CMK (cell line): ENCODE measurements at places on chromosomes 12 and 14.
A peak's percentile ranks its signal among the peaks of the same experiment; 100 is the strongest.

GRCh38 chr12:26884765-26885576, 52.0 kb upstream of the ITPR2 start:
- peak; percentile 58 for DNase-seq

- DNase-seq: no peak
Observed at GRCh38 chr14:51654533-51654845, 2.8 kb downstream of the FRMD6 start.

GRCh38 chr14:53979747-53980642, 23.4 kb upstream of the BMP4 start:
- DNase-seq: no peak

GRCh38 chr12:80100591-80100990, 1.3 kb downstream of the OTOGL start:
- DNase-seq: no peak

- DNase-seq: no peak
Observed at GRCh38 chr14:100203962-100204834, 34.7 kb upstream of the YY1 start.

DNA sequence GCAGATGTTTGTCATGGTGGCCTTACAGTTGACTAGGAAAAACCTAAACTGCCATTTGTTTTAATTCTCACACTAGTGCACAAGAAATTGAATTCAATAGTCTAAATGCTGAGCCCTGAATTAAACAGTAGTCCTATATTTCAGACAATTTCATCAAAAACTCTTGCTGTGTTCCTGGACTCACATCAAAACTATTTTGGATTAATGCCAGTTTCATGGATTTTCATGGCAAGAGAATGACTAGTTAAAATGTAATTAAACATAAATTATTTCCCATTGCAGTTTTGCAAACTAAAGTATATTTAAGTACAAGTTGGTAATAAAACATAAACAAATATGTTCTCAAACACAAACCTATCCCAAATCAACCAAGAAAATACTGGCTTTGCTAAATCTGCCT, 468.0 kb upstream of the PRICKLE1 start:
- DNase-seq: no peak

DNA sequence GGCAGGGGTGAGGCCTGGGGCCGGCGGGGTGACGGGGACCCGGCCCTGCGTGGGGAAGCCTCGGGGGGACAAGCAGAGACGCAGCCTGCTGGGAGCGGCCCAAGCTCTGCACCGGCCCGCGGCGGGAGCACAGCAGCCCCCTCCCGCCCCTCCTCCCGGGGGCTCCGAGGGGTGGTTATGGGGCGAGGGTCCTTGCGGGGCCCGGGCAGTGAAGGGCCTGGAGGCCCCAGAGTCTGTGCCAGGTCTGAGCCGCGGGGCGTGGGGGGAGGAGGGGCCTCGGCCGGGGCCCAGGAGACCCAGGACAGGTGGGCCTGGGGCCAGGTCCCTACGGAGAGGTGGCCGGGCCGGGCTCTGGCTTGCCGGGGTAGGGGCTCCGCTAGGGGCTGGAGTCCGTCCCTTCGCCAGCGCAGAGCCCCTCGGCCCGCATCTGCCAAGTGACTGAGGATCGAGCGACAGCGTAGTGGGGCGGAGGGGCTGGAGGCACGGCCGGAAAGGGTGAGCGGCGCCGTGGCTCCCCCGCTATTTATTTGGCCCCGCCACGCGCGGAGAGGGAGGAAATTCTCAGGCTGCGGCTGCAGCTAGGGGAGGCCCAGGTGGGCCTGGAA, 495 bp downstream of the TMEM121 start:
- no peak for DNase-seq

DNA sequence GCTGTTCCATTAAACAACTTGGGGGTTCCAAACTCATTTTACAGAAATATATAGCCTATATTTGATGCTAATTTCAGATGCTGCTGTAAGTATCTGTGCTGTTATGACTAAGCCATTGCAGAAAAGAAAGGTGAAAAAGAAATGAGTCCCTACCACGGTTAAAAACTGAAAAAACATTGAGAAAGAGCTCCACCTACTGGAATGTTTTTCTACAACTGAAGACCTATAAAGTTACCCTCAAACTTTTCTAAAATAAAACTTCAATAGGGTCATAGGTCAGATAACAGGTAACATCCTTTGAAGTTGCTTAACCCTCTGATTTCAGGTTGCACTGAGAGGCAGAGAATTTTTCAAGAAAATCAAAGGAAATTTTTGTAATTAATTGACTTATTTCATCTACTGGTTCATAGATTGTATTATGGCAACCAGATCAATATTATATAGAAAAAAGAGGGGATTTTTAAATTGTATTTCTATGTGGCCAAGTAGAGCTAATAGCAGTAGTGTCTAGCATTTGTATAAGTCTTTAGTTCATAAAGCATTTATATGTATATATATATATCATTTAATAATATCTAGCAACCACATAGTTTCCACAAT, 279.9 kb downstream of the RPS29 start:
- no peak for DNase-seq

DNA sequence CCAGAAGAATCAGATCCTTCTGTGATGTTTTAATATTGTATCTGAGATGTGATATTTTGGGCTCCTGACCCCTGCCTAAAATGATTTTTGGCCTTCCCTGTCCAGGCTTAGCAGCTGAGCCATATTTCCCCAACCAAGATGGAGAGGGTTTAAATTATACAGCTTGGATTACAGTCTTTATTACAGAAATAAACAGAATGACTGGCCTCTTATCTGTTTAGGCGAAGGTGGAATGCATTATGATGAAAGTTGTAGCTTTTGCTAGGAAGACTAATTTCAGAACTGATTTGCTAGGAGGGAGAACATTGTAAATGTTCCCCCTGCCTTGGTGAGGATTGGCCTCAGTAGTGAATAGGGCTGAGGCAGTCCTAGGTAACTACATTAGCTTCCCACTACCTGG, 23.3 kb downstream of the BMAL2 start:
- no peak for DNase-seq

- DNase-seq: no peak
Observed at GRCh38 chr14:68598621-68599447, 194.0 kb downstream of the ZFP36L1 start.

DNA sequence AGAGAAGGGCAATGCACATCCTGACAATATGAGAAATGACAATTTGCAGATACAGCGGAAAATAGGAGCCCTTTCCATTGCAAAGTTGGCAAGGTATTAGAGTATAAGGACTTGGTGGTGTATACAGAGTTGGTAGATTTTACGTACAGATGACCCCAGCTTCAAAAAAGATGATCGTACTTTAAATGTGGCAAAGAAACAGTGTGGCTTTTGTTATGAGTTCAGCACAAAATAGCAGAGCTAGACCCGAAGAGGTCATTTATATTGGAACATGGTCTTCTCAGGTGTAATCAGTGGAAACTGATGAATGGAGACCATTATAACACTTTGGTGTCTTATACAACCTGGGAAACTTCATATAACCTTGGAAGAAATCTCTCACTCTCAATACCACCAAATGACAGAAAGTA, 2.3 kb downstream of the CLEC2B start:
- no peak for DNase-seq

DNA sequence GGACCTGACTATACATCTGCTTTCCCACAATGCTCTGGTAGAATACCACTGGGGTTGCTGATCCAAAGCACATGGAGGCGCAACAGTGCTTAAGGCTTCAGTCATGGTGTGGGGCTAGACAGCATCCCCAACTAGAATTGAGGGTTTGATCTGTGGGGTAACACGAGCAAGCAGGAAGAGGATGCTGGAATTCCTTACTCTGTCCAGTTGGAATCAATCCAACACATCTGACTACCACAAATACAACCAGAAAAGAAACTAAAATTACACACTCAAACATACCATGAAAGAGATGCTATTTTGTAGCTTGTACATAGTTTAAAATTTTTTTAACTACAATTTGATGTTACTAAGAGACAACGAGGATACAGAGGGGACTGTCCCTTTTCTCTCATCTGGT, 40.4 kb upstream of the GTF2A1 start:
- DNase-seq: no peak

DNA sequence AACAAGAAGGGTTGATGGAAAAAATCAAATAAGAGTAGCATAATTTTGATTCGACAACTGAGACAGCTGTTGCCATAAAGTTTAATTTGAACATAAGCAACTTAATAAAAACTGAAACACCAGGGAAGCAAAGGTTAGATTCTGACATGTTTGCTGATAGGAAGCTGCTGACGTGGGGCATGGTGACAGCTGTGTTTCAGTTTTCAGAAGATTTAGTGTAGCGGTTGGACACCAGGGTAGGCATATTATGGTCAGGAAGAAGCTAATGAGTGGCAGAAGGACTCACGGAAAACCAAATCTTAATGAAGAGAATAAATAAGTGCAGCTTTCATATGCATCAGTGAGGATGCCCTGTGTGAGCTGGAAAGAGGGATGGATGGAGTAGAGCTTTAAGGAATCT, 336.7 kb upstream of the RPL10L start:
- no peak for DNase-seq

DNA sequence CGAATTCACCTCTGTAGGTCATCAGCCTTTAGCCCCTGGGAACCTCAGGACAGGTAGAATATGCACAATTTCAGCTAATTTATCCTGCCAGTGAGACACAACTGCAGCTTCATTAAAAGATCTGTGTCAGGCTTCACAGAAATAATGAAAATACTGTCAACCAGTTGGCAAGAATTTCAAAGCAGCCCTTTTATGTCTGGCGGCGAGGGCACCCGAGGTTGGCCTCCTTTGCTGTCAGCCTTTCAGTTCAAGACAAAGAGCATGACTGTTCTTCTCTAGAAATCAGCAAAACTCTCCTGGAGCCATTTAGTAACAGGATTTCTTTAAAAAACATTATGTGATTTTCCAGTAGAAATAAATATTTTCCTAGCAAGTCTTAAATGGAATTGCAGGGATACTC, 75.9 kb downstream of the BBS10 start:
- DNase-seq: no peak

GRCh38 chr14:55123101-55123500, 6.0 kb upstream of the LGALS3 start:
- no peak for DNase-seq

DNA sequence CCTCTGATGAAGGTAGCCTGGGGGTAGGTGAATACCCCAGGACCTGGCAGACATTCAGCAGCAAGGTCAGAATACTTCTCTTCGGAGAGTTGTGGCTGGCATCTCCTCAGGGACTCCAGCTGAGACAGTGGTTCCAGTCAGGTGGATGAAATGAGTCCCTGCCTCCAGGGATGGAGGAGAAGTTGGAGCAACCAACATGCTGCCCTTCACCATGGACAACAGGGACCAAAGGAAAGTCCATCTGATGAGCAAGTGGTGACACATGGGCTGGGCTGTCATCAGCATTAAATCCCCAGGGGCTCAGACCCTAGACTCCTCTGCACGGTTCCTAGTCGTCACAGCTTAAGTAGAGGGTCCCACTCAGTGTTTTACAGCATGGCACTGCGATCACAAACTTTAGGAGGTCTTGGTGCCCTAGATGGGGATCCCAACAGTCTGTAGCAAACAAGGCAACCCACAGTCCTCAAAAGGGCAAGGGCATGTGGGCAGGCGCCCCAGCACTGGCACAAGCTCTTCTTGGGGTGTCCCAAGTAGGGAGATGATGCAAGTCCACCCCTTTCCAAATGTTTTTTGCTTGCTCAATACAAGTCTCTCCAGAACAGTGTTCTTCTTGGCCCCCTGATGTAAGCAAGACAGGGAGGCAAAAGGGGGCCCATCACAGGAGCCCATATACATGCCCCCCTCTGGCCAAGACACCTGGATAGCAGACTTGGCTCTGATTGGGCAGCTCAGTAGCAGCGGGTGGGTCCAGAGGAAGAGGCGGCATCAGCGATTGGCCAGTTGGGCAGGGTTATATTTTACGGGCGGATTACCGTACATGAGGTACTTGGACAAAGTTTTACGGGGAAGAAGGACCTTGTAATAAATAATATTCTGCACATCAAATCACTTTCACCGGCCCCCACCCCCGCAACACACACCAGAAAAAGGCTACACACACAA, 10.8 kb upstream of the CDH24 start:
- no peak for DNase-seq

DNA sequence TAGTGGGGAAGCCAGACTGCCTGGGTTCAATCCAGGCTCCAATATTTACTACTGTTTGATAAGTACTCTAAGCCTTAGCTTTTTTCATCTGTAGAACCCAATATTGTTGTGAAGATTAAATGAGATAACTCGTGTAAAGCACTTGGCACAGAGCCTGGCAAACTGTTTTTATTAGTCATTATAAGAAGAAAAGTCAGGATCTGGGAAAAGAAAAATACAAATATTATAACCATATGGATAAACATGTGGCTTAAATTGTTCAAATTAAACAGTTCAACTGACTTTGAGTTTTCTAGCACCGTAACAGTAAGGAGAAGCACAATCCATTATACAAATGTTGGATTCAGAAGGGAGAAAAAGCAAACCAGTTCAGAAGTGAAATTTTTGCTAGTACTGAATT, 22.0 kb upstream of the CDK17 start:
- no peak for DNase-seq

DNA sequence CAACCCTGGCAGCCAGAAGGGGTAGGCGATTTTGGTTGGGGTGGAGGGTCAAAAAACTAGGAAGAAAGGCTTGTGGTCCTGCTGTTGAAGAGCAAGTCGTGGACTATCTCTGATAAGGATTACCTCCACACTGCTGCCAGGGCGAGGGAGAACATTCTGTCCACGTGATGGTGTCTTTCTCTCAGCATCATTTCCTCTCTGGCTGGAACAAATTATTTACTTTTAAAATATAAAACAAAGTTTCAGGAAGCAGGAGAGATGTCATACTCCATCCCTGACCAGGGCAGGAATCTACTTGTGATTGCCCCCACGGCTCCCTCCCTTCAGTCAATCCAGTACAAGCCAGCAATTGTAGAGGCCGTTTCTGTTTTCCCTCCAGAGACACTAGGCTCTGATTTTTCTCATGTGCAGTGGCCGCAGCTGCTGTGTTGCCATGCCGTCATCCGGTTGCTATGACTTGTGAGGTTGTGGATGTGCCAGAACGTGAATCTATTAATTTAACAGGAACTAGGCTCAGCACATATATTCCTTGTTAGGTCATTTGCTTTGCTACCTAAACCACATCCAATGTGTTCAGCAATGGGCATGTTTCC, 61.5 kb upstream of the PTGR2 start:
- no peak for DNase-seq

DNA sequence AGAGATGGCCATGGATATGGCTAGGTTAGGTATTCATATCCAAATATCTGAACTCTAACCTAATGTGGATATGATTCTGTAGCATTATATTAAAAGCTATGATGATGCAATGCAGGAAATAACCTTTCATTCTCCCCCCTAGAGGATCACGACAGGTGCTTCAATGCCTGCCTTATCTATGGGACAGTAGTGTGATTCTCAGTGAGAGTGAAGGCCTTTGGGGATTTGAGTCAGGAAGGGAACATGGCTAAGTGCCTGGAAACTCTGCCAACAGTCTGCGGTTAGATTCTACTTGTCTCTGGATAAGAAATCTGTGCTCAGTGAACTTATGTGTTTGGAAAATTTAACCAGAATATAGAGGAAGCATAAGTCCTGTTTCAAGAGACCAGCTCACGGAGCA, 81.8 kb downstream of the SLC38A1 start:
- DNase-seq: no peak

GRCh38 chr12:89343127-89343526, 9.2 kb downstream of the DUSP6 start:
- DNase-seq: no peak
